ENCODE measurements at places on chromosomes 1 and 21.

DNA sequence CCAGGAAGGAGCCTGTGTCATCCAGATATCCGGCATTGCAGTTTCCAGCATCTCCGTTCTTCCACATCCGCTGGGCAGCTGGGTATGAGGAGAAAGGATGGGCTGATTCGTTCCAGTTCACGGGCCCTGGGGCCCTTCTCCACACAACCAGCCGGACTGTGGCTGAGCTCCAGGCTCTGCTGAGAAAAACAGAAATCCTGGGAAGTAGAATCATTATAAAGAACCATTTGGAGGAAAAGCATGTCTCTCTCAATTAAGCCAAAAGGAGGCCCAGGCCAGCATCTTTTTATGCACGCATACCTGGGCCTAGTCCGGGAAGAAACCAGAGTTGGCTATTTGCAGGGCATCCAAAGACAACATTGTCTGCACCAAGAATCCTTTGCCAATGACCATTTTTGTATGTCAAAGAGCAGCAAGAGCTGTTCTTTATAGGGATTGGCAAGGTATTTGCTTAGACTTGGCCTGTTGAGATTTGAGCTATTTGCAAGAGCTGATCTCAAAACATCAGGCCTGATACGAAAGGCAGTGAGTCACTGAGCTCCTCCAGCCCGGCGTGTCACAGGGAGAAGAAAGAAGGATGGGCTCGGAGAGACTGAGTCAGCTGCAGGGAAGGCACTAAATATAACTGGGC lies 84.9 kb upstream of the ARHGEF16 start:
- peak; percentile 93 for DNase-seq

DNA sequence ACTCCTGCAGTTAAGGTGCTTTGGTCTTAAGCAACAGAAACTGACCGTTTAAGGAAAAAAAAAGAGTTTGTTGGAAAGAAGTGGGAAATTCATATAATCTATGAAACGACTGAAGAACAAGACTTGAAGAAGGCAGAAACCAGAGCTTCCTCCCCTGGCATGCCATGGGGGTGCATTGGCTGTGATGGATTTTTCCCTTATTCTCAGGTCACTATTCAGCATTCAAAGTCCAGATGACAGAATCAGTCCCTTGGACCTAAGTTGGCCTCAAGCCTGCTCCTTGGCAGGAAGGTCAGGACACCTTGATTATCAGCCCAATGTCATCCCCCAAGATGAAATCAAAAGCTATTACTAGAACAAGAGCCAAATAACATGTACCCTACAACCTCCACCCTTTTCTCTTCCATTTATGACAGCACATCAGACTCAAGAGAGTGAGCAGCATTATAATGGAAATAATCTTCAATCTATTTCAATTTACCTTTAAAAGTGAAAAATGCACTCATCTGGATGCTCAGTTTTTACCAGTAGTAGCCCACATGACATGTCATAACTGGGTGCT lies 15.8 kb upstream of the TMEM9 start:
- no peak for DNase-seq

DNA sequence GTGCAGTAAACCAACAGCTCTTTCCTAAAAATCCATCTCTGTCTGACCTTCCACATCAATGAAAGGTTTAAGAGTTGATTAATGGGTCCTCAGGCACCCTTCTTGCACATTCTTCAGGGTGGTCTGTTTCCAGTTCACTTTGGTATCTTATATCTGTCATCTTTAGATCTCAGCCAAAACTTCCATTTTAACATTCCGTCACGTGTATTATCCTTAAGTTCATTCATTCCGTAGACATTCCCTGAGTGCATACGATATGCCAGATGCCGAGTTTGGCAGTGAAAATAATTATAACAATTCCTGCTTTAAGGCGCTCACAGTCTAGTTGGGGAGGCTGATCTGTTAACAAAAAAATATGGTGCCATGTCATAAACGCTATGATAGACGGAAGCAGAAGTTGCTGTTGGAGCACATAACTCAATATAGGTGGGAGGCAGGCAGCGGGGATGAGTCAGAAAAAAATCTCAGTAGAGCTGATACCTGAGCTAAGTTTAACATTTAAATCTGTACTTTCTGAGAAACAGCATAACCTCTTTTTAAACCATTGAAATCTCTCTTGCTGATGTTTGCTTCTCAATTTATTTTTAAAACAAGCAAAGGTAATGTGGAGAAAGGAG lies 59.6 kb upstream of the HOOK1 start:
- no peak for DNase-seq

- no peak for DNase-seq
Measured at GRCh38 chr1:235124665-235125064, 4.0 kb downstream of the TOMM20 start.

GRCh38 chr1:42449256-42449655 lies 6.6 kb downstream of the ZMYND12 start:
- DNase-seq: no peak

DNA sequence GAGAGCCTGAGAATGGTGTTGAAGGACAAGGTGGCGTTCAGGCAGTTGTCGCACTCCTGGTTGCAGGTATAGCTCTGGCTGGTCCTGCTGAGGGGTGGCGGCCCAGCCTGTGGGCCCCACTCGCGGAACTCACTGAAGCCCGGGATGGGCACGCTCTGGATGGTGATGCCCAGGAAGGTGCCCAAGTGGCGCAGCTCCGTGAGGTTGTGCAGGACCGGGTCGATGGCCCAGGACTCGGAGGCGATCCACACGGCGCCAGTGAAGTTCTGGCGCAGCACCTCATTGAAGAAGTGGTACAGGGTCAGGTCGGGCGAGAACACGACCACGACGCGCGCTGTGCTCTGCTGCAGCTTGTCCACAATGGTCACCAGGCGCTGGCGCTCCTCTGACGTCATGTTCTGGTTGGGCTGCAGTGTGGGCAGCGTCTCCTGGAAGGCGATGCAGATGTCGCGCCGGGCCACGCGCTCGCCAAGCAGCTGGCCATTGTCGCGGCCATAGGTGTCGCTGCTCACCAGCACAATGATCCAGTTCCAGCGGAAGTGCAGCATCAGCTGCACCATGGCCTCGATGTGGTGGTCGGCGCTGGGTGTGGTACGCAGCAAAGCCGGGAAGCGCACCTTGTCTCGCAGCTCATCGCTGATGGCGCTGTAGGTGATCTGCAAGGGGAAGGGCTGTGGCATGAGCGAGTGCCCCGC lies 5.0 kb downstream of the TAS1R2 start:
- DNase-seq: no peak

GRCh38 chr1:207811920-207812720 lies 60.3 kb downstream of the CD46 start:
- no peak for DNase-seq

- peak; percentile 78 for DNase-seq
Measured at GRCh38 chr1:81155131-81155530, 645.6 kb upstream of the ADGRL2 start.

- DNase-seq: no peak
Measured at GRCh38 chr1:46077644-46078043, 54.8 kb downstream of the PIK3R3 start.

- DNase-seq: no peak
Measured at GRCh38 chr1:7587108-7587772, 183.9 kb upstream of the VAMP3 start.

DNA sequence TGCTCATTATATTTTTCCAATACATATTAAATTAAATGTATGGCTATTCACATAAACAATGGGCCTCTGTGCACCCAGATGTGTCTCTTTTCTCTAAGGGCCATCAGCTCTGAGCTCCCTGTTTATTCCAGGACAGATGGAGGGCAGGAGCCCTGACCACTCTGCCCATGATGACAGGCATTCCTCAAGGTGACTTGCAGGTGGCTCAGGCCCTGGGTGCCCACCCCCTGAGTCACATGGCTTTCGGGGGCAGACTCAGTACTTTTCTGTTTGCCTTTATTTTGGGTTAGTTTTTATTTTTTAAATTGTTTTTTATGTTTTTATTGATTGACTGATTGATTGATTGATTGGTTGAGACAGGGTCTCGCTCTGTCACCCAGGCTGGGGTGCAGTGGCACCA lies 6.4 kb upstream of the LRP8 start:
- no peak for DNase-seq

GRCh38 chr1:98129491-98129890 lies 208.7 kb upstream of the DPYD start:
- DNase-seq: no peak

DNA sequence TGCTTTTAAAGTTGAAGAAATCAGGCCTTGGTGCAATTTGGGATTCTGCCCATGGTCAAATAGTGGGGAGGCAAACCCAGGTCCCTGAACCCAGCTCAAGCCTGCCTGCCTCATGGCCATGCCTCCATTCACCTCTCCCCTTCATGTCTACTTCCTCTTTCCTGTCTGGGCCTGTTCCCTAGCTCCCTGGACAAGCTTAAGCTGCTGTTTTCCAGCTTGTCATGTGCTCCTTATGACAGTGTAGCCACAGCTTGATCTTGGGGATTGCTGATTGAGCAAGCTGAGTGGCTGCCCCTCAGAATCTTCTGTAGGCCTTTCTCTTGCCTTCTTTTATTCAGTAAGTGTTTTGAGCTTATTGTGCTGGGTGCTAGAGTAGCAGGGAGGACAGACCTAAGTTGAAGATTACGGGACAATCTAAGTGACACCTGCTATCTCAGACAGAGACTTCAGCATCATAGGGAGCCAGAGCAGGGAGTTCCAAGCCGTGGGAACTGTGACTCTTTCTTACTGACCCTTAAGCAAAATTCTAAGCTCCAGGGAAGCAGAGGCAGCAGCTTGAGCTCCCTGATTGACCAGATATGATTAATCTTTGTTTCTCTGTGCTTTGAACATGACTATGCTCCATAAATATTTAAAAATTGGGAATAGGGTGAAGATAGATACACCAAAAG lies 520 bp upstream of the MR1 start:
- DNase-seq: peak; percentile 28

GRCh38 chr1:230270185-230270558 lies 156.0 kb downstream of the PGBD5 start:
- no peak for DNase-seq

- no peak for DNase-seq
Measured at GRCh38 chr1:3601743-3602142, 9.6 kb downstream of the MEGF6 start.

GRCh38 chr1:200483491-200484143 lies 73.8 kb upstream of the ZNF281 start:
- peak; percentile 97 for DNase-seq

- DNase-seq: no peak
Measured at GRCh38 chr1:238606457-238606856, 715.7 kb upstream of the ZP4 start.

DNA sequence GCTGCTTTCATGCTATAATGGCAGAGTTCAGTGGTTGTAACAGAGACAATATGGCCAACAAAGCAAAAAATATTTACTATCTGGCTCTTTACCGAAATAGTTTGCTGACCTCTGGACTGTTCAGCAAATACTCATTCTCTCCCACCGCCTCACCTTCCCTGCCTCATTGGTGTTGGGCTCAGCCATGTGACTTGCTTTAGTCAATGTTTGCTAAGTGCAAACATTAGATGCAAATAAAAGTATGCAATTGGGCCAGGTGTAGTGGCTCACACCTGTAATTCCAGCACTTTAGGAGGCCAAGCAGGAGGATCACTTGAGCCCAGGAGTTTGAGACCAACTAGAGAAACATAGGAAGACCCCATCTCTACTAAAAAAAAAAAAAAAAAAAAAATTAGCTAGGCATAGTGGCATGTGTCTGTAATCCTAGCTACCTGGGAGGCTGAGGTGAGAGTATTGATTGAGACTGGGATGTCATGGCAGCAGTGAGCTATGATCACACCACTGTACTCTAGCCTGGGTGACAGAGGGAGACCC lies 55.1 kb downstream of the RPL5 start:
- no peak for DNase-seq

DNA sequence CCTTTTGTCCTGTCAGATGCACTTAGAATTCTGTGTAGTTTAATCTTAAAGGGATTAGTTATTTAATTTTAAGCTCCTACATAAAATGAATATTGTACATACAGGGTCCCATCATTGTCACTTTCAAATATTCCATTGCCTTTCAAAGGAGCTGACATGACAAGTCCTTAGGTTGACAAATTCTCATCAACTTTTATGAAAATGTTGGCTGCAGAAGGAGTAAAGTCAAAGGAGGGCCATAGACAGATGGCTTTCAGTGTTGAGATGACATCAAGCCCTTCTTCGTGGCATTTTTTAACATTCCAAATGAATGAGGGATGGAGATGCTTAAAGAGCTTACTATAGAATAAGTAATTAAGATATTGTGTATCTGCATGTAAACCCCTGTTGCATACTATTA lies 15.4 kb downstream of the NFIA start:
- DNase-seq: no peak

DNA sequence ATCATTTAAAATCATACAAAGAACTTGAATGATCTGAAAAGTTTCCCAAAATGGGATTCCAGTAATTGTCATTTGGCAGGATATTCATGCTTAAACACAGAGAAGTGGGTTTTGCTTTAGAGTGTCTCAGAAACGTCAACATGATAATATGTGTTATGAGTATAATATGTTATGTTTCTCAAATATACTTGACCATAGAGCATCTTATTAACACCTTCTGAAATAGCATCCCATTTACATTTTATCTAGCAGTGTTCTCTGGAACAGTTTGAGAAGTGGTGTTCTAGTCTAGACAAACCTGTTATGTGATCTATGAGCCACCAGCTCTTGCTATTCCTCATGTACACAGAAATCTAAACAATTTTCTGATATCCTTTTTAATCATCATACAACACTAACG lies 588.8 kb upstream of the PBX1 start:
- no peak for DNase-seq

- DNase-seq: no peak
Measured at GRCh38 chr1:15460708-15461095, 4.2 kb downstream of the CELA2A start.

DNA sequence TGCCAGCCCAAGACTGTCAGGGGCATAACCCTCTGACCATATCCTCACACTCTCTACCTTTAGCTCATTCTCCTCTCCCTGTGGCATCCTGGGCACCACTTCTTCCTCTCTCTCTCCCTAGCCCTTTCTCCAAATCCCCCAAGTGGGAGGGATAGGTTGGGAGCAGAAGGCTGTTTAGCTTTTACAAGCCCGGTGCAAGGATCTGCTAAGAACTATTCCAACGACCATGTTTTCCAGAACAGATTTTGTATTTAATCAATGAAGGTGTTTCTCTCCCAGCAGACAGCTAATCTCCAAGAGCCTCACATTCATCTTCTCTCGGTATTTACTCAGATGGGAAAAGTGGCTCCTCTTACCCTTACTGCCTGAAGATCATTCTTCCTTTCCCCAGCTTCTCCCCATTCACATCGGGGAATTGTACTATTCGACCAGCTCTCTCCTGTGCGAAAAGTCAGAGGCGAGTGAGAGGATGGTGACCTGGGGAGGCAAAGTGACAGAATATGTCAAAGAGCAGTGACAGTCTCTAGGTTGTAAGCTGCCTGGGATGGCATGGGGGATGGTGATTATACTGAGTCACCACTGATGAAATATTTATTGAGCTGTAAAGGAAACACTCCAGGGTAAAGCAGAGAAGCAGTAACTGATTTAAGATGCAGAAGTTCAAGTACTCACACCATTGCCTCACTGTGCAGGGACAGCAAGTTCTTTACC lies 47.0 kb upstream of the RBM15 start:
- peak; percentile 38 for DNase-seq

- peak; percentile 40 for DNase-seq
Measured at GRCh38 chr1:113928187-113928930, 765 bp upstream of the HIPK1 start.

GRCh38 chr1:244817415-244817894 lies 18.0 kb upstream of the COX20 start:
- no peak for DNase-seq

- no peak for DNase-seq
Measured at GRCh38 chr1:238474263-238474662, 583.5 kb upstream of the ZP4 start.

- DNase-seq: no peak
Measured at GRCh38 chr1:226111098-226111882, 48.8 kb downstream of the H3-3A start.

GRCh38 chr21:44954281-44954771 lies 14.5 kb downstream of the SLX9 start:
- no peak for DNase-seq

GRCh38 chr1:8481650-8482380 lies 163.9 kb downstream of the SLC45A1 start:
- DNase-seq: peak; percentile 25

Data from fibroblast of skin of back (primary cell).